ENCODE measurements at places on chromosomes 7 and 10. TPM values are rescaled to one million over a fixed set of nuclear protein-coding genes. Genes with fewer than 3 reads are reported as not detected.

The OR2A5 gene
- not detected for total RNA-seq

The ZNF239 gene
- 2.4 TPM for total RNA-seq

The LRIT1 gene
- total RNA-seq, result not detected

The KCNIP2 gene
- total RNA-seq, result 0.73 TPM

The DEPP1 gene
- 1.8 TPM for total RNA-seq

The SPDYE2 gene
- not detected for total RNA-seq

The BTRC gene
- total RNA-seq, result 9.9 TPM

The AKR1E2 gene
- total RNA-seq, result 8.1 TPM

The CTAGE8 gene
- total RNA-seq, result 0.08 TPM

The EVX1 gene
- total RNA-seq, result 0.07 TPM

The GRM3 gene
- not detected for total RNA-seq

The ZNF365 gene
- total RNA-seq, result 0.94 TPM

The WEE2 gene
- total RNA-seq, result not detected

The PLEKHS1 gene
- not detected for total RNA-seq

The TMEM213 gene
- total RNA-seq, result not detected

The DDX21 gene
- 191 TPM for total RNA-seq

The GGCT gene
- total RNA-seq, result 72.8 TPM

The RHEB gene
- total RNA-seq, result 143 TPM

The IKZF1 gene
- not detected for total RNA-seq

The BMPR1A gene
- 19.1 TPM for total RNA-seq

The EBLN1 gene
- total RNA-seq, result not detected

The GRB10 gene
- 72.2 TPM for total RNA-seq

The CALML5 gene
- total RNA-seq, result not detected

The SLC35G1 gene
- 9.6 TPM for total RNA-seq

The SPACDR gene
- total RNA-seq, result 0.86 TPM

The SPDYE9 gene
- total RNA-seq, result not detected

The PRSS2 gene
- not detected for total RNA-seq

The CCDC3 gene
- 0.94 TPM for total RNA-seq

The PDZD7 gene
- total RNA-seq, result 1.2 TPM

The GATA3 gene
- 7.2 TPM for total RNA-seq

The EBF3 gene
- total RNA-seq, result 0.19 TPM
